ENCODE measurements at places on chromosomes 2 and 18.

- no peak for DNase-seq
Observed at GRCh38 chr2:182116774-182117173, 131.1 kb downstream of the PPP1R1C start.

GRCh38 chr2:3827673-3828575 lies 124.5 kb downstream of the DCDC2C start:
- DNase-seq: no peak

DNA sequence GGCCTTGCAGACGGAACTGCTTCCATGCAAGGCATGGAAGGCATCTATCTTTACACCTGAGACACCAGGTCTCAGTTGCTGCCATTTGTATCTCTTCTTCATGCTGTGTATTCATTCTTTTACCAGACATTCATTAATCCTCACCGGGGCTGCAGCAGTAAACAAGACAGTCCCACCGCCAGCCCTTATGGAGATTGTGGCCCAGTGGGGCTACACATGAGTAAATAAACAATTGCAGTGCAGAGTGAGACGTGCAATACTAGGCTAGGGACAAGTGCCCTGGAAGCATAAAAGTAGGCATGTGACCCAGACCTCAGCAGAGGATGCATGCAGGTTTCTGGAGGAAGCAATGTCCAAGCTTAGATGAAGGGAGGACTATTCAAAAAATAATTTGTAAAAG lies 497.6 kb upstream of the KLHL29 start:
- no peak for DNase-seq

DNA sequence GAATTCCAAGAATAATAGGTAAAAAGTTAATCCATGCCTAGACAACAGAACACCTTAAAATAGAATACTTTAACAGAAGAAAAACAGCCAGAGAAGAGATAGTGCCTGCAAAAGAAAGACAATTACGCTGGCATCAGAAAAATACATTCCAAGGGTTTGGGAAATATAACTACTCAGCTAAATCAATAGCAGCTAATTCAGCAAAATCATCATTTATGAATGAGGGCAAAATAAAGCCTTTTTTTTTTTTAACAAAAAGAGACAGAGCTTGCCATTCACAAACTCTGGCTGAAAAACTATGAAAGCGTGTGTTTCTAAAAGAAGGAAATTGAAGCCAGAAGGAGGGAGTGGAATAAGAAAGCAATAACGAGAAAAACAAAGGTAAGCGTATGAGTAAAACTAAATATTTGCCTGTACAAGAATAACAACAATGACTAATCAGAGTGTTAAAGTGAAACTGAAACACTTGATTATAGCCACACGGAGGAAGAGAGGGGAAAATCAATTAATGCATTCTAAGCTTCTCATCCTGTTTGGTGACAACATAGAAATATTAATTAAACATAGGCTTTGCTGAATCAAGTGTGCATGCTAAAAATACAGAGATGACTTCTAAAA lies 90.2 kb downstream of the EHD3 start:
- no peak for DNase-seq

- no peak for DNase-seq
Observed at GRCh38 chr2:240642061-240642805, 17.0 kb downstream of the GPR35 start.

- DNase-seq: no peak
Observed at GRCh38 chr2:105525201-105525600, 126.3 kb upstream of the FHL2 start.

GRCh38 chr18:77645170-77645872 lies 395.7 kb downstream of the GALR1 start:
- DNase-seq: no peak

- DNase-seq: no peak
Observed at GRCh38 chr2:180662941-180663471, 317.4 kb upstream of the UBE2E3 start.

DNA sequence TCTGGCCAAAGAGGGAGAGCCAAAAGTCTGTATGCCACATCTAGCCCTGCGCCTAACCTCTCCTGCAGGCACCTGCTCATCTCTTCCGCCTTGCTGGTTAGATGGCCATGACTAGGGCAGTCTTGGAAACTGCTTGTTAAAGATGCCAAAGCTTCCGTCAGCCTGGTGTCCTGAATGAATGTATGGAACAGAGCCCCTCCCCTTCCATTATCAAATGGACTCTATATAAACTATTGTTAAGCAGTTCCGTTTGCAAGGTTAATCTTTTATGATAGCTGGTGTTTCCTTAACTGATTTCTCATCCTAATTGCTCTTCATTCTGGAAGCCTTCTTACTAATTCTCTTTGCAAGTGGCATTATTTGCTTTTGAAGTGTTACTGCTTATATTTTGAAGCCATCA lies 87.1 kb downstream of the ATP9B start:
- no peak for DNase-seq

DNA sequence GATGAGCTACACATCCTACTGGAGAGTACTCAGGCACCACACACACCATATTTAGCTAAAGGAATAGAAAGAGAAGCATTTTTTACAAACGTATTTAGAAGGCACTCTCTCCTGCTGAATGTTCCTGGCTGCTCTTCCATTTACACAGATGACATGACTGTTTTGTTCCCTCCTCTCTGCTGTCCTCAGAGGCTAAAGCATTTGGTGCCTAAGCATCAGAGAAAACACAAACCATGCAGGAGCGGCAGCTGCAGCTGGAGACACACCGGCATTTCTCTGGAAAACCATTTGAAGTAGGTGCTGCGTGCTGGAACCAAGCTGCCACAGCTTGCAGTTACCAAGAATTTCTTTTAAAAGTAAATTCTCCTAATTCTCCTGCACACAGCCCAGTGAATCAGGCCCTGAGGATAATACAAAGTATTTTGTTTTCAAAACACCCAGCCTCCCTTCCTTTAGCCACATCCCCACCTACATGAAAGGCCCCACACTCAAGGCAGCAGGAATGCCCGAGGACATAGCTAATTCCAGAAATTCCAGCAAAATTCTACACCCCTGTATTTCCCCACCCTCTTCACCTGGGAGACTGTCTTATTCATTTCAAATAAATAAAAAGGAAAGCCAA lies 488.9 kb upstream of the SOX11 start:
- DNase-seq: no peak

GRCh38 chr2:190446193-190446592 lies 38.0 kb downstream of the MFSD6 start:
- no peak for DNase-seq

DNA sequence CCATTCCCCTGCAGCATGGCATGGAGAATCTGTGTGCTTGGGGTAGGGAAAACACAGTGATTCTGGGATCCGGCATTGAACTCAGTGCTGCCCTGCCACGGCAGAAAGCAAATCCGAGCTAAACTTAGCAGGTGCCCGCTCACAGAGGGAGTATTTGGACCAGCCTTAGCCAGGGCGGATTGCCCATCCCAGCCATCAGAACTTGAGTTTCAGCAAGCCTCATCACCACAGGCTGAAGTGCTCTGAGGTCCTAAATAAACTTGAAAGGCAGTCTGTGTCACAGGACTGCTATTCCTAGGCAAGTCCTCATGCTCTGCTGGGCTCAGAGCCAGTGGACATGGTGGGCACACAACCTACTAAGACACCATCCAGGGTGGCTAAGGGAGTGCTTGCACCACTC lies 86.2 kb upstream of the YPEL5 start:
- DNase-seq: no peak

Data from stimulated activated CD4-positive, alpha-beta T cell treated with anti-CD3 and anti-CD28 coated beads, Interleukin-1b, Interleukin-23, amount 100 ng/mL, for 1 hour (primary cell).